ENCODE measurements at places on chromosomes 3 and 15. TPM values are rescaled to one million over a fixed set of nuclear protein-coding genes. Genes with fewer than 3 reads are reported as not detected.

DNA sequence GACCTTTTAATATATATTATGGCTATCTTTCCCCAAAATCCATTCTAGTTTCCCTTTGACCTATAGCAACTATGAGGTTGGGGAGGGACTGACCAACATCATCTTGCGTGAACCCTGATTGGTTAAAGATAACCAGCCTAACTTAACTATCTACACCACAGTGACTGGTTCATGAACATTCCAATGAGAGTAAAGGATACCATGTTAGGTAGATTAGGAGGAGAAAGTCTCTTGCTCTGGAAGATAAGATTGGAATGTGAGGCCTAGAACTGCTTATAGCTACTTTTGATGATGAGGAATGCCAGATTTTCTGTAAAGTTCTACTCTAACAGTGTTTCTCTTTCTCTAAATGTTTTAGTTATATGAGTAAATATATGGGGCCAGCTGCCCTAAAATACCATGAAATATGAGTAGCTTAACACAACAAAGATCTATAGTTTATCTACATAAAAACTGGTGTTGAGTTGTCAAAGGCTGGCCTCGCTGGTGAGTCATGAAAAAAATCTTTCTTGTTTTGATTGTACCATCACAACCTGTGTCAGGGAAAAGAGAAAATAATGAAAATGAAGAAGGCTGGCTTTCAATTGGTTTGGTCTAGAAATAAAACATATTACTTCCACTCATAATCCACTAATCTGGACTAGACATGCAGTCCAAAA is 481.4 kb downstream of the NSUN3 start:
- H3K36me3 ChIP-seq: no peaks in the 10 kb centered on the region
- no peak for DNase-seq
- H3K27ac ChIP-seq: no peak overlapping the region
- no peaks in the 10 kb centered on the region for H3K4me1 ChIP-seq

- H3K4me3 ChIP-seq: no peak overlapping the region
- H3K27ac ChIP-seq: peak overlapping the region; percentile 60
- H3K4me1 ChIP-seq: peaks cover 4% of the 10 kb centered on the region
These were observed 87.7 kb downstream of the KCNAB1 start for GRCh38 chr3:156207802-156208685.

DNA sequence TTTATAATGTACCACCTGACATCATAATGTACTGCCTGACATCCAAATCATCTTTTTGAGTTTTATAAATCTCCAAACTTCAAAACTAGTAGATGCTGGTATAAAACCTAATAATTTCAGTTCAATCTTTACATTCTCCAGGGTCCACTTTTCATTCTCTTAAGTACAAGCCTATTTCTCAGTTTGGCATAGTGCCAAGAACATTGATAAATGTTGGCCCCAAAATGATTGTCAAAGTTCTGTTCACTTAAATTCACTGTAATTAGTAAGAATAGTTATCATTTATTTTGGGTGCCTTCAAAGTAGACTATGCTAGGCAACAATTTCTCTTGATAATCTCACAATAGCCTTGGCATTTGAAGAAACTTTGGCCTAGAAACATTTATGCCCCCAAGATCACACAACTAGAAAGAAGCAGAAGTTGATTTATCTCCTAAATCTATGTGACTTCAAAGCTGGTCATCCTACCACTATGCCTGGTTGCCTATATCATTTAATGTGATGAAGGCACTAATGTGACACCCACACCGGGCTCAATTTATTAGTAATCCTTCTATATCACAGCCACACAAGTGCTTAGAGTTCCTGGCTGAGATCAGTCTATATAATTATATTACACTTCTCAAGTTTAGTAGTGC is 101.7 kb downstream of the ZNF609 start:
- no peak for DNase-seq
- H3K4me1 ChIP-seq: peaks cover 4% of the 10 kb centered on the region
- H3K27me3 ChIP-seq: no peaks in the 10 kb centered on the region
- no peak overlapping the region for H3K27ac ChIP-seq

USP4 gene
- total RNA-seq: 28.6 TPM
